CD4-positive, alpha-beta T cell treated with Interleukin-4 for 1 hour (primary cell): ENCODE measurements at places on chromosomes 1 and 21.

DNA sequence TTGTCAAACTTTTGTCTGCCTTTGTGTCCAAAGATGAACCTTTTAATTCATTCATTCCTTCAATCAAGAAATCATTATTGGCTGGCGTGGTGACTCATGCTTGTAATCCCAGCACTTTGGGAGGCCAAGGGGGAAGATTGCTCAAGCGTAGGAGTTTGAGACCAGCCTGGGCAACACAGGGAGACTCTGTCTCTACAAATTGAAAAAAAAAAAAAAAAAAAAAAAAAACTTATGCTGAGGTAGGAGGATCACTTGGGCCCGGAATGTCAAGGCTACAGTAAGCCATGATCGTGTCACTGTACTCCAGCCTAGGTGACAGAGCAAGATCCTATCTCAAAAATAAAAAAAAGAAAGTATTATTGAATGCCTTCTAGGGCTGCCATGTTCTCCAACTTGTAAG is 51.3 kb upstream of the CXADR start:
- no peak for DNase-seq

DNA sequence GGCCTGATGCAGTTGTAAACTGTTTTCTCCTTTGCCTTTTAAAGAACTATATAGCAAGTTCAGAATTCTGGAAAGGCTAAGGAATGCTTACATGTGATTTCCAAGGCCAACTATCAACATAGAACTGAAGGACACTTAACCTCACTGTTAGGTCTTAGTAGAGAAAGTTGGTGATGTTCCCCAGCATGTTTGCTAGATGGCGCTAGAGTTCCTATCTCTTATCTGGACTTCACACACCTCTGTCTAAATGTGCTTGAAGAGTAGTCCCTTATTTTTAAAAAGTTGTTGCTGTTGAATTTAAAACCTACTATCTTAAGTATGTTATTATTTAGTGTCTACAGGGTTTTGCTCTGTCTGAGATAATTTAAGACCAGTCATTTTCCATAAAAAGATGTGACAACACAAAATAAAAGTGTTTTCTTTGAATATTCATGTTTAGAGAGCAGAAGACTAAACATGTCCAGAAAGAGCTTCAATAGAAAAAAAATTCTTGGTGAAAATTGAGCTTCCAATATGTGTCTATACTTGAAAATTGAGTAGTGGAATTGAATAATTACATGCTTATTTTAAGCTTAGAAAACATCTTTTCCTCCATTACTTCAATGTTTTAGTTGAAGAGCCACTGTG is 237.3 kb downstream of the S1PR1 start:
- no peak for DNase-seq

DNA sequence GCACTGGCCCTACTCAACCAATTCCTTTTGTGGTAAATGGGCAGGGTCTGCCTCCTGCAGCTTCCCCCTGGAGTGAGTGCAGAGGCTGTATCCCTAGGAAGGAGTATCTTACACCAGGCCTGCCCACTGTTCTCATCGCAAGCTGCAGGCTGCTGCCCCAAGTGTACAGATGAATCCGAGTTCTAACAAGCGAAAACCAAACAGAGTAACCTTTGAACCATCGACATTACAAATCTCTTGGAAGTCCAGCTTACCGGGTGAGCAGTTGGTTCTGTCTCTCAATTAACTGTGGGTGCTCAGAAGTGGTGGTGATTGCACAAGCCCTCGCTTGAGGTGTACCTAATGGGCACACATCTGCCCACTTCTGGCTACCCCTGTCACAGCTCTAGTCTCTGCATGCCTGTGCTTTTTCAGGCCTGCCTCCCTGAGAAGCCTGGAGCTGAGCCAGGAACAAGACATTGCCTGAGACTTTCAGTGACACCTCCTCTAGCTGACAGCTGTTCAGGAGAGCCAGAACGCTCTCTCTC is 22.7 kb downstream of the INAVA start:
- DNase-seq: no peak

GRCh38 chr21:41662761-41663160 is 104.1 kb downstream of the RIPK4 start:
- DNase-seq: no peak

- no peak for DNase-seq
These were observed 78.0 kb upstream of the HSD17B7 start for GRCh38 chr1:162712317-162713029.

DNA sequence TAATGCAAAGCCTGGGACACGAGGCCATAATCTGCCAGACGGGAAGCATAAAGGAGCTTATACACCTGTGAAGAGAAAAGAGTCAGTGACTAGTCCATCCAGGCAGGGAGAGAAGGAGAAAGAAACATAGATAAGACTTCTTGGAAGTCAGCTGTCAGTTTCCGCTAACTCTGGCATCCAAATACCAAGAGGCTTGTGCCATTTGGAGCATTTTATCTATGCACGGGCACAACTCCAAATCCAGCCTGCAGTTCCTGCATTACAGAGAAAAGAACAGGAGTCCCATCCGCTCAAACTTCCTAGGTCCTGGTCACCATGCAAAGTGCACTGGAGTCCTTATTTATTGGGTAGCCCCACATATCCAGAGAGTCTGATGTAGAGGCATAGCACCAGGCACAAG is 27.9 kb downstream of the SEC16B start:
- no peak for DNase-seq

DNA sequence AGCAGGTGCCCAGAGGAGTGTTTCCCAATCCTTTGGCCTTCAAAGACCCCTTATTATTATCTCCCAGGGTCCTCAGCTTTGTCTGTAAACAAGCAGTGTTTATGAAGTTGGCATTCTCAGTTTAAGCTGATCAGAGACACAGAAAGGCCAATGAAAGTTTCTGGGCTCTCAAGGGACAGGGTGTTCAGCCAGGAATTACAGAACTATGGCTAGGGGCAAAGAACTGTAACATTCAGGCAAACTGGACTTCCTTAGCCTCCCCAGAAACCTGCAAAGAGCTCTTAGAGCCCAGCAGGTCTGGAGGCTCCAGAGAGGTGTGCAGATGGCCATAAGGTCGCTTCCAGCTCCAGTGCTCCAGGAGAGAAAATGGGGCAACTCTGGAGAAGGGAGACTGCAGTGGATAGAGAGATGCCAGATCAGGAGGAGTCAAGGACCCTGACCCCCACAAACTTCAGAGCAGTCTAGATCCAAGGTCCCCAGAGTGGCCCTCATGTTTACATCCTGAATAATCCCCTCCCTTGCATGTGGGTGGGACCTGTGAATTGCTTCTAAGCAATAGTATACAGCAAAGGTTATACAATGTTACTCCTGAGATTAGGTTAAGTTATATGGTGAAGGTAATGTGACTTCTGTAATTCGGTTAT is 6.2 kb downstream of the ECHDC2 start:
- DNase-seq: no peak
